ENCODE measurements at places on chromosomes 11 and 22.

- DNase-seq: no peak
Measured at GRCh38 chr22:19957445-19957844, 15.8 kb upstream of the TXNRD2 start.

DNA sequence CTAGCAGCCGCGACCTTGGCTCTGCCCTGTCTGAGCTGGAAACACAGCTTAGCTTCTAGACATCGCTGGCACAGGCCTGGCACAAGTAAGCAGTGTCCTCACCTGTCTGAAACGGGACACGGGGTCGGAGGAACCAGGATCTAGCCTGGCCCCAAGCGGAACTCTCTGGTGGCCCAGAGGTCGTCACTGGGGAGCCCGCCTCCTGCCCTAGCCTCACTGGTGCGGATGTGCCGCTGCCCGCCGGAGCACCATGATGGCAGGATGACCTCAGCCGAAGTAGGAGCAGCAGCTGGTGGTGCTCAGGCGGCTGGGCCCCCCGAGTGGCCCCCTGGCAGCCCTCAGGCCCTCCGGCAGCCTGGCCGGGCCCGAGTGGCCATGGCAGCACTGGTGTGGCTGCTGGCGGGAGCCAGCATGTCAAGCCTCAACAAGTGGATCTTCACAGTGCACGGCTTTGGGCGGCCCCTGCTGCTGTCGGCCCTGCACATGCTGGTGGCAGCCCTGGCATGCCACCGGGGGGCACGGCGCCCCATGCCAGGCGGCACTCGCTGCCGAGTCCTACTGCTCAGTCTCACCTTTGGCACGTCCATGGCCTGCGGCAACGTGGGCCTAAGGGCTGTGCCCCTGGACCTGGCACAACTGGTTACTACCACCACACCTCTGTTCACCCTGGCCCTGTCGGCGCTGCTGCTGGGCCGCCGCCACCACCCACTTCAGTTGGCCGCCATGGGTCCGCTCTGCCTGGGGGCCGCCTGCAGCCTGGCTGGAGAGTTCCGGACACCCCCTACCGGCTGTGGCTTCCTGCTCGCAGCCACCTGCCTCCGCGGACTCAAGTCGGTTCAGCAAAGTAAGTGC is 871 bp downstream of the SLC35E4 start:
- DNase-seq: no peak

DNA sequence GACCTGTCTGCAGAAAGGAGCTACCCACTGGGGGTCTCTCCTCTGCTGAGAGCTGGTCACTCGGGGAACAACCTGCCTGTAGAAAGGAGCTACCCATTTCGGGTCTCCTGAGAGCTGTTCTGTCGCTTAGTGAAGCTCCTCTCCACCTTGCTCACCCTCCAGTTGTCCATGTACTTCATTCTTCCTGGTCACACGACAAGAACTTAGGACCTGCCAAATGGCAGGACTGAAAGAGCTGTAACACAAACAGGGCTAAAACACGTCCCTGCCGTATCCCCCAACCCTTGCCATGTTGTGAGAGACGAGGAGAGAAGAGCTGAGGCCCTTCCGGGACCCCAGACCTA is 24.1 kb upstream of the RNASEH2C start:
- no peak for DNase-seq

GRCh38 chr11:72179049-72179803 is 12.7 kb upstream of the FOLR1 start:
- no peak for DNase-seq

GRCh38 chr22:39299829-39300178 is 19.6 kb downstream of the RPL3 start:
- no peak for DNase-seq
